GM13977 (cell line): ENCODE measurements at places on chromosomes 6 and 20.

- no peak for DNase-seq
Observed at GRCh38 chr6:36248980-36249379, 20.9 kb upstream of the PNPLA1 start.

DNA sequence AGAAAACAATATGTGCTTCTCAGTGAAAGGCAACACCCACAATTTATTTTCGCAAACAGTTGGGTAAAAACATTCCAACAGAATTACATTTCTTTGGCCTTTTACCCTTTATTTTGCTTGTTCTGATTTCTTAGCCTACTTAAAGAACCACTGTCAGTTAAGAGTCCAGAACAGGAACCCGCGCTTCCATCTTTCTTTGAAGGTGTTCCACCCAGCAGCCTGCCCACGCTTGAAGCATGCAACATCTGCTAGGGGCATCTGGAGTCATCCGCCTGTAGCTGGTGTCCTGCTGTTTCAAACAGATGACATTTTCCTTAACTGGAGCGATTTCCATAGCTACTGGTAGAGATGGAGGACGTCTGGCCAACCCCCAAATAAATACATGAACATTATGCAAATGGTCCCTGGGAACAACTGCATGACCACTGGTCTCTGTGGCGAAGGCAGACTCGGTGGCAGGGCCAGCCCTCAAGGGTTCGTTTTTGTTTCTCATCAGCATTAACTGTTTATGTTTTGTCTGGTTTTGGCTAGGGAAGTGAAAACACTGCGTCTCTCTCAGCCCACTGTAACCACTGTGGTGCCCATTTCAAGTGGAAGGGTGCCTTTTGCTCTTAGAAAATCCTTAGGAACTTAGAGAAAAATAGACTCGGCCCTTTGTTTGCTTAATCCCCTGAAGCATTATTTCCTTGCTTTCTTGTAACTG, 51.6 kb downstream of the LAMA4 start:
- no peak for DNase-seq

DNA sequence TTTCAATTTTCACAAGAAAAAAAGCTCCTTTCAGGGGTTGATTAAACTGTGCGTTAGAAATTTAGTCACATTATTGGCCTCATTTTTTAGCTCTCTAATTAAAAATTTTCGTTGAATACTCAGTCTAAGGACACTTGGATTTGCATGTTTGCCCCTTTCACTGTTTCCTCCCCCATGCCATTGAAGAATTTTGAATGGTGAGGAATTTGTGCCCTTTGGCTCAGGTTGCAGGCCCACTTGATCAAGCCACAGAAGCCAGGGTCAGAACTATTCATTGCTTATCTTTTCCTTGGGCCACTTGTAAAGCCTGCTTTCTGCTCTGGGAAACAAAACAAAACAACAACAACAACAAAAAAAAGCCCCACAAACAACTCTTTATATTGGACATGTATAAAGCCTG, 12.2 kb downstream of the LIN28B start:
- DNase-seq = no peak

GRCh38 chr6:3007571-3007970, 7.9 kb downstream of the NQO2 start:
- no peak for DNase-seq

GRCh38 chr6:154709621-154710020, 23.6 kb upstream of the SCAF8 start:
- no peak for DNase-seq

GRCh38 chr20:9422321-9423057, 91.9 kb upstream of the LAMP5 start:
- DNase-seq = no peak

GRCh38 chr6:33320315-33321181, 3.0 kb upstream of the ZBTB22 start:
- no peak for DNase-seq

DNA sequence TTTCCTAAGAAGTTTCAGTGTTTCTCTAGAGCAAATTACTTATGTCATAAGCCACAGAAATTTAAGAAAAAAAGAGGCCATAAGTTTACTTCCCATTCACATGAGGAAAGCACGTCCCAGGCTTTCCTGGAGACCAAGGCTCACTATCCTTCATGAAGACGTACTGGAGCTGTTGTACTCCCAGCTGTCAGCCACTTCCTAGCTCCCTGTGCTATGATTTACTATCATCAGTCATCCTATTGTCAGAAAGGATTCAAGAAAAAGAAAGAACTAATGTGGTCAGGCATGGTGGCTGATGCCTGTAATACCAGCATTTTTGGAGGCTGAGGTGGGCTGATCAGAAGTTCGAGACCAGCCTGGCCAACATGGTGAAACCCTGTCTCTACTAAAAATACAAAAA, 337.4 kb upstream of the SOX4 start:
- DNase-seq = no peak

DNA sequence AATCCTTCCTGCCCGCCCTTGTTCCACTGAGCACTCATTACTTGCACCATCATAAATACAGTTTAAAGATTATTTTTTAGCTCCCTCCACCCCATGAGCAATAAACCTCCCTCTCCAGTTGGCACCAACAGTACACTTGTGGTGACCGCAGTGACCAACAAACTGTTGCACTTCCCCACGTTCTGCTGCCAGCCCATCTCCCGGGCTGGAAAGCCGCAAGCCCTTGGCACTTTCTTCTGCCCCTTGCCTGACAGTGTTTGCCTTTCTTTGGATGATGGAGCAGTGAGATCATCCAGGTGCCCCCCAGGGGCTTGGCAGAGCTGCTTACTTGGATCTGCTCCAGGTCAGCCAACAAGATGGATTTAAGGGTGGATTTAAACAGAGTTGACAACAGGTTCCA, 21.6 kb downstream of the KCNB1 start:
- no peak for DNase-seq

DNA sequence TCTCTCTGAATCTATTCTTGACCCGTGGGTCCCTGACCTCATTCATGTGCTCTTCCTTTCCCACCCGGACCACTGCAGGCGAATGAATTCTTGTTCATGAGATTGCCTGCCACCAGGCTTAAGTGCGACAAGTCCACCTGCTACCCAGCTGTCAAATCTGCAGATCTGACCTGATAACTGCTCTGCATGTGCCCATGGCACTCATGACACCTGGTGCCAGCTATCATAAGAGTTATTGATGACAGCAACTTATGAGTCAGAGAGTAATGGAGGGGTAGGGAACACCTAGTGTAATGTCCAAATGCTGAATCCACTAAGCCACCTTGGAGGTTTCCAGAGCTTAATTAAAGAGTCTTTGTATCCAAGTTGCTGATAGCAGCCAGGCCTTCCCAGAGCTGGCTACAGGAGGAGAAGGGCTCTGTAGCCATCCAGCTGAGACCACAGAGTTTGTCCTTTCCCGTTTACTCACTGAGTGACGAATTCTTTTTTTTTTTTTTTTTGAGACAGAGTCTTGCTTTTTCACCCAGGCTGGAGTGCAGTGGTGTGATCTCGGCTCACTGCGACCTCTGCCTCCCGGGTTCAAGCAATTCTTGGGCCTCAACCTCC, 17.4 kb downstream of the SHLD1 start:
- DNase-seq = no peak

- no peak for DNase-seq
Observed at GRCh38 chr6:30843611-30843998, 40.7 kb upstream of the DDR1 start.

DNA sequence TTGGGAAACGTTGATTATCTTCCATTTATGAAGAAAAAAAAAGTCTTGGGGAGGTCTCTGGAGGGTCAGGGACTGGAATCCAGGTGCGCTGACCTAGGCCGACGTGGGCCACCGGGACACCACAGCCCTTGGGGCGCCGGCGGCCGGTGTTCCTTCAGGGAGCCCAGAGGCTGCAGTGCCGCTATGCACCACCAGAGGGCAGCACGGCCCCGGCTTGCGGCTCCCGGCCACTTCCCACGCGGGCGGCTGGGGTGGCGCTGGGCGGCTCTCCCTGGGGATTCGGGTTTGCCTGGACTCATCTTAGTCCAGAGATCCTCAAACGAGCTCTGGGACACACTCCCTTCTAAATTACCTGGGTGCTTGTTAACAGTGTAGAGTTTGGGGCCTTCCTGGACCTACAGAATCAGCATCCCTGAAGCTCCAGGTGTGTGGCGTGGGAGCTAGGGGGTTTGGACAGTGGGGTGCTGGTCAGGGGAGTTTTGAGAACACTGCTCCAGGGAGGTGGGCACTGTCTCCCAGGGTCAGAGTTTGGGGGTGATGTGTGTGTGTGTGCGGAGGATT, 23.0 kb upstream of the GTSF1L start:
- DNase-seq = peak; percentile 77

DNA sequence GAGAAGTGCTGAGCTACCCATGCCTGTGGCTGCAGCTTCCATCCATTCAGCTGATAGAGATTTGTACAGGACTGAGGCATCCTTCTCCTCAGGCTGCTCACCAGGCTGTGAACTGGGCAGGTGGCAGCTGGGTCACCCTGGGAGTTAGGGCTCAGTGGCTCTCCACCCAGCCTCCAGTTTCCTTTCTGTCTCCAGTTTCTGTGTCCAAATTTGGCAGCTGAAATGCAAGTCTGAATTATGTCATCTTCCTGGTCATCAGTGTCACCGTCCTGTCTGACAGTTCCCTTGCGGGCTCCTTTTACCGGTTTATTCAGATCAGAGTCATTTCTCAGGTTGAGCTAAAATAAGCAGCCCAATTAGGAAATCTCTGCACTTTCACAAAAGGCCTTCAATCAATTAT, 93.3 kb downstream of the EDN1 start:
- DNase-seq = peak; percentile 46

DNA sequence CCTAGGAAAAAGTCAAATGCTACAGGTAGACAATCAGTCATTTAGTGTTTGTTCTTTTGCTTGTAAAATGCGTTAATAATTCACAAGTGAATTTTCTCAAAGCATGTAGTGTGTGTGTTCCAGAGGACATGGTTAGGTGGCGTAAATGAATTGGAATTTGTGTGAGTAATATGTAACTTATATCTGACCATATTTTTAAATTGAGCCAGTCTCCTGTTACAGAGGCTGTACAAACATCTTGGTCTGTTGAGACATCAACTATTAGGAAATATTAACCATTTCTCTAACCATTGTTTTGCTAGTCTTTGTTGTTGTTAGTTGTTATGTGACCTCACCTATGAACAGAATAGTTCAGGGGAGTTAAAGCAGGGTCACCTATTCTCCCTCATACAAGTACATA, 22.7 kb downstream of the MCM8 start:
- no peak for DNase-seq

DNA sequence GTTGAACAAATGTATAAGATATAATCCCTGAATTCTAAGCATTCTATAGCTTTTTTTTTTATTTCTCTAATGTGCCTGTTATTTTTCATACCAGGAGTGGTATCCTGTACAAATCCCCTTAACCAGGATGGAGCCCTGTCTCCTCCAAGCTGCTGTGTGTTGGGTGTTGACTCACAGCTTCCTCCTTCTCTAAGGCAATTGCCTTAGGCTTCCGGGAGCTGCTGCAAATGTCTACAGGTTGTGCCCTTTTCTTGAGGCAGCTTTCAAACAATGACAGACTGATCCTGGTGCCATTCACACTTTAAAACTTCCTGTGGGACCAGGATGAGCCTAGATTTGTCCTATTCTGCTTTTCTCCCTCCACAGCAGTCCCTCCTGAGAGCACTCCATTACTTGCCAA, 173.2 kb downstream of the BTBD3 start:
- DNase-seq = no peak

DNA sequence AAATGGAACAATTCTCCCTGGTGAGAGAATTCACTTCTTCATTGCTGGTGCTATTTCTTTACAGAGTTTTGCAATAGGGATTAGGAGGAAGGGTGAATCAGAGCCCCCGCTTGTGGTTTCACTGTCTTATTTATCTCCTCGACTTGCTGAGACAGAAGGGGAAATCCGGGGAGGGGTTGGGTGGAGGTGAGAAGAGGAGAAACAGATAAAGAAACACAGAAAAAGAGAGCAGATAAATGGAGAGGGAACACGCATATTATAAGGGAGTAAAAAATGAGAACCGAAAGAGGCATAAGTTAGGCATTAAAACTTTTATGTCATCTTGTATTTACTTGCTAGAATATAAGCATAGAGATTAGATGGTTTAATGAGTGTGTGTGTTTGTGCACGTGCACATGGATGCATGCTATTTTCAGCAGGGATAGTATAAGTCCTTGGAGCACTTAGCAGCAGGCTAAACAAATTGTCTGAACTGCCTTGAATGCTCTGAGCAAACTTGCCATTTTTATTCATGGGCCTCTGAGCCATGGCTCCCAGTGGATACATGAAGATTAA, 105.0 kb downstream of the OLIG3 start:
- peak; percentile 31 for DNase-seq

DNA sequence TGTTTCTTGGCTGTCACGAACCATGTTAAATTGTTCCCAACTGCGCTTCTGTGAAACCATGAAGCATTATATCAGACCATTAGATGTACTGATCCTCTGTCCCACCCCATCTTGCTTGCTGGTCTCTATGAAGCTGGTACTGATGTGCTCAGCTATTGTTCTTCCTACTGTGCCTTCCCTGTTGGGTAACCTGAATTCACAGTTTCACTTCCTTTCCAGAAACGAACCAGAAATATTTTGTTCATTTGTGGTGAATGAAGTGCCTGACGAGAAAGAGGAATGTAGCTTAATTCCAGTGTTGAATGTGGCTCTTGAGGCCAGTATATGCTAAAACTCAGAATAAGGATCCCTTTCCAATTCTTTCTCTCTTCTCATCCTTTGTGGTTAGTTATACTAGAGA, 58.1 kb upstream of the SNAP91 start:
- DNase-seq = no peak

DNA sequence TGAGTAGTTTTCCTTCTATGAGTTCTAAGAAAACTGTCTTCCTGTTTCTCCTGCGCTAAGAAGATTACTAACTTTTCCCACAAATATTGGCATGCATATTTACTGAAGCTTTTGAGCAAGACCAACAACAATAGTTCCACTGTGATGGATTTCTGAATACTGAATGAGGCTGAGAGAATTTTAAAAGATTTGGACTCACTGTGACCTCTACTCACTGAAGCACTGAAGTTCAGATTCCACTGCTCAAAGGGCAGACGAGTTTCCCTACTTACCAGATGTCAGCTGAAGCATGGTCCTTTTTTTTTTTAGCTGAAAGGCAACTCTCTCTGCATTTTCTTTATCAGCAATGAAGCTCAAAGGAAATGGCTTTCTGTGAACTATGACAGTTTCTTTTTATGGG, 718.5 kb downstream of the RFPL4B start:
- DNase-seq = no peak
